ENCODE measurements at places on chromosomes 4 and X.

GRCh38 chr4:8730159-8730558 lies 137.6 kb downstream of the CPZ start:
- no peak for DNase-seq

DNA sequence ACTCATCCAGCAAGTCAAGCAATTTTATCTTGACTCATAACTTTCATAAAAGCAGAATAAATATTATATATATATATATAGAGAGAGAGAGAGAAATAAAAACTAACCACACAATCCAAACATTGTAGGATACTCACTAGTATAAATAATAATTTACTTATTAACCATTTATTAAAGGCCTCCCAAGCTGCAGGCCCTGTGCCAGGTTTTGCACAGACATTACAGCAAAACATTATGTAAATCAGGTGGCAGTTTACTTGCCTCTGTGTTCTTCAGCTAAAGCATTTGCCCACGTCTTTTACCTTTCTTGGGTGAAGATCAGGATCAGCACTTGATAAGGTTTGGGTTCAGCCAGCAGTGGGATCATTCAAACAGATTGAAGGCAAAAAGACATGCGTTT lies 75.6 kb downstream of the CLDN22 start:
- no peak for DNase-seq

DNA sequence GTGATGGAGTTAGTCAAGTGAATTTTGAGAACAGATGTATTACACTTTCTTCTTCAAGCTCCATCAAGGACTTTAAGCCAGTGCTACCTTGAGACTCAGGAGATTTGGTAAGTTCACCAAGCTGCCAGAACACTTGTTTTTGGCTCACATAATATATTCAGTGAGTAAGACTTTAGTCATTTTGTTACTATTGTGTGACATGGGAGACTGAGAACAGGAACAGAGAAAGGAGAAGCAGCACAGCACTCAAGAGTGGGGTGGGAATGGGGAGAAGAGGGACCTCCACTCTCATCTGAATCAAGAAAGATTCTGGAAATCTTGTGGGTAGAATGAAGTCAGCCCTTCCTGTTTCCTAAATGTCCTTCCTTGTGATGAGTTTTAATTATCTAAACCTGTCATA lies 87.3 kb upstream of the TET2 start:
- DNase-seq = no peak

DNA sequence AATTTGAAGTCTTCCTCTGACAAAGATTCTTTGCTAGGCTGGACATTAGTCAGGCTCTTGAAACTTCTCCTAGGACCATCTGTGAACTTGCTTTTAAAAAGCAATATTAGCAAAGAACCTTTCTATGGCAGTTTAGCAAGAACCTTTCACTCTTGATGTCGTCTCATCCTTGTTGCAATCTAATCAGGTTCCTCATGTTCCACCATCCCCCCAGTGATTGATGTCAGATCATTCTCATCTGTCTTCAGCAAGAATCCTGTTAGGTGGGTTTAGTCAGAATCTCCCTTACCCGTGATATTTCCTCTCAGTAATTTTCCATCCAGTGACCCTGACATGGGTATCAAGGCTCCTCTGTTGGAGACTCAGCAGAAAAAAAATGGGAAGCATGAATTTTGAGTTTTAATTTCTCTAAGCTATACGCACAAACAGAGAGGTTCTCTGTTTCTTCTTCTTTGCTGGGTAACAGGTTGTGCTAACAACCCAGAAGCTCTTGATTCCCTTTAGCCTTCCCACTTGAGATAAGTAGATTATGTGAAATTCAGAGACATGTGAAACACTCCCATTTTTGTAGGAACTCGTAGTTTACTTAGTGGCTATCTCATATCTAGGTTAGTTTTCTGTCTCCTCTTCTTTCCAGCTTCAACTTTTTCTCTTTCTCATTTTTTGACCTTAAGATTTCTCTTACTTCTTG lies 507.4 kb downstream of the C4orf33 start:
- DNase-seq = no peak

GRCh38 chr4:16801356-16801755 lies 97.1 kb downstream of the LDB2 start:
- no peak for DNase-seq

GRCh38 chrX:52933976-52934703 lies 24.2 kb downstream of the FAM156A start:
- no peak for DNase-seq

DNA sequence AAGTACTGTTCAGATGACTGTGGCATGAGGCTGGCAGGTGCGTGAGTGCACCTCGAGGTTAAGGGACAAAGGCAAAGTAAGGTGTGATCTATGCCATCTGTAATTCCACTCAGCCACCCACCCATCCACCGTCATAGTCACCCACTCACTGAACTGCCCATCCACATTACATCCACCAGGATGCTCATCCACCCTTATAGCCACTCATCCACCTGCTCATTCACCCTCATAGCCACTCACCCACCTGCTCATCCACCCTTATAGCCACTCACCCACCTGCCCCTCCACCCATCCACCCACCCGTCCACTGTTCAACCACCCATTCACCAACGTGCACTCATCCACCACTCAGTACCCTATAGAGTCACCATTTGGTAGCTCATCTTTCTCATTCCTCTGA lies 64.1 kb upstream of the UXT start:
- DNase-seq = no peak

GRCh38 chr4:91064157-91064853 lies 937.1 kb downstream of the CCSER1 start:
- no peak for DNase-seq

- no peak for DNase-seq
Measured at GRCh38 chrX:39907964-39908661, 189.6 kb downstream of the BCOR start.

- no peak for DNase-seq
Measured at GRCh38 chr4:526189-526909, 27.3 kb downstream of the PIGG start.

GRCh38 chrX:39605183-39605582 lies 492.6 kb downstream of the BCOR start:
- no peak for DNase-seq

- DNase-seq = no peak
Measured at GRCh38 chrX:154840856-154841255, 6.4 kb upstream of the SMIM9 start.

GRCh38 chr4:77773101-77773500 lies 46.1 kb downstream of the CNOT6L start:
- DNase-seq = no peak

- DNase-seq = no peak
Measured at GRCh38 chrX:7996414-7996813, 69.2 kb upstream of the PNPLA4 start.

DNA sequence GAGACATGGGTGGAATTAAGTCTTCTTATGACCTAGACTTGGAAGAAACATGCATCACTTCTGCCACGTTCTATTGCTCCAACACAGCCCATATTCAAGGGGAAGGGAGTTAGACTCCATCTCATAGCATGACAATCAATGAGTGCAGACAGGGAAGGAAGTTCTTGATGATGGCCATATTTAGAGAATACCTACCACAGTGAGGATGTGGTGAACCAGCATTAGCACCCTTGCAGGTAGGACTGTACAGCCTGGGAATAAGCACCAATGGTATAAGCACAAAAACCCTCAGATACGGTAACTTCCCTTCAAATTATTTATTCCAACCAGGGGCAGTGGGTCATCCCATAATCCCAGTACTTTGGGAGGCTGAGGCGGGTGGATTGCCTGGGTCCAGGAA lies 29.8 kb downstream of the PAGE2 start:
- DNase-seq = no peak

DNA sequence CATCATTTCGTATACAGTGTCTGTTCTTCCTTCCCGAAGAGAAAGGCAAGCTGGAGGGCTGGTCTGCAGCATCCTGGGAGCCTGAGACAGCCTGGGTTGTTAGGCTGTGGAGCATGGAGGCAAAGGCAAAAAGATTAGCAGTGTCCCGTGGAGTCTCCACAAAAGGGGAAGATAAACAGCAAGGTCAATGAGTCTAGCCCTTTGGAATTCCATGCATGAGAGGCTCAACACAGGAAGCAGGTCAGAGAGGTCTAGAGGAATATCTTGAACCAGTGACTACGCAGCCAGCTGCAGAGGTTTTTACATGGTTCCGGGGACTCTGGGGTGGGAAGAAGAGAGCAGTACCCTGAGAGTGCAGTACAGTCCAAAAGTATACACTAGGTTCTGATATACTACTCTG lies 12.2 kb upstream of the MCF2 start:
- no peak for DNase-seq
